Skeletal muscle cell (primary cell): ENCODE measurements at places on chromosomes 6 and 20.

DNA sequence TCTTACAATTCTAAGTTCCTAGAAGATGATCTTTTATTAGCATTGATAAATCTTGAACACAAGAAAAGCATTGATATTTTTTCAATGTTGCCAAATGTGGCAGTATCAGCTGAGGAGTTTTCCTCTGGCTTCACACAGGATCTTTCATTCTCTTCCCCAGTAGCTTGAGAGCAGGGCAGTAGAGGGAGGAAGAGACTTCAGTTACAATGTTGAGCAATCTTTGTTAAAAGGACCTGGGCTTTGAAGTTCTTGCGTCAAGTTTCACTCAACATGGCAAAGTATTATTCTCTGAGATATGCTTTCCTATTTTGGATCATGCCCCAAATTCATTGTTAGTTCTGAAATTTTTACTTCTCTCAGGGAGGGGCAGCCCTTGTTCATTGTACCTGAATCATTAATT, 238.0 kb downstream of the COL12A1 start:
- DNase-seq = no peak

GRCh38 chr6:163288915-163289314, 125.6 kb upstream of the QKI start:
- DNase-seq = no peak

GRCh38 chr20:47508278-47508677, 6.6 kb downstream of the NCOA3 start:
- DNase-seq = no peak

GRCh38 chr6:139148557-139149235, 13.8 kb downstream of the HECA start:
- no peak for DNase-seq

- peak; percentile 77 for DNase-seq
Measured at GRCh38 chr20:4406627-4407026, 315.1 kb upstream of the PRND start.

GRCh38 chr6:97586344-97586743, 303.3 kb upstream of the MMS22L start:
- no peak for DNase-seq

DNA sequence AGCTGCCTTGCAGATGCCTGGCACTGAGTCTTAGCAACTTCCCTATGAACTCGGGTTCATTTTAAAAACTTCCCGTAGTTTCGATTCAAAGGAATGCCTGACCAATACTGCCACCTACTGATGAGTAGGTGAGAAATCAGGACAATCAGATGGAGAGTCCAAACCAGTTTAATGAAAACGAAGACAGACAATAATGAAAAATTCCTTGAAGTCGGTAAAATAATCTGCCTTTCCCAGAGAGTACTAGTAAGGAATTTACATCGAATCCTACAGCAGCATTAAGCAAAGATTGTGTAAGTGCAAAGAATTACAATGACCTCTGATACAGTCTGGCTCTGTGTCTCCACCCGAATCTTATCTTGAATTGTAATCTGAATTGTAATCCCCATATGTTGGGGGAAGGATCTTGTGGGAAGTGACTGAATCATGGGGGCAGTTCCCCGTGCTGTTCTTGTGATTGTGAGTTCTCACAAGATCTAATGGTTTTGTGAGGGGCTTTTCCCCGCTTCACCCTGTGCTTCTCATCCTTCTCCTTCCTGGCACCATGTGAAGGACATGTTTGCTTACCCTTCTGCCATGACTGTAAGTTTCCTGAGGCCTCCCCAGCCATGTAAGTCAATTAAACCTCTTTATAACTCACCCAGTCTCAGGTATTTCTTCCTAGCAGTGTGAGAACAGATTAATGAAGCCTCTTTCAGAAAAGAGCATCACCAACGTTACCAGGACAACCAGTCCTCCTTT, 134.4 kb downstream of the ARHGAP18 start:
- DNase-seq = no peak

DNA sequence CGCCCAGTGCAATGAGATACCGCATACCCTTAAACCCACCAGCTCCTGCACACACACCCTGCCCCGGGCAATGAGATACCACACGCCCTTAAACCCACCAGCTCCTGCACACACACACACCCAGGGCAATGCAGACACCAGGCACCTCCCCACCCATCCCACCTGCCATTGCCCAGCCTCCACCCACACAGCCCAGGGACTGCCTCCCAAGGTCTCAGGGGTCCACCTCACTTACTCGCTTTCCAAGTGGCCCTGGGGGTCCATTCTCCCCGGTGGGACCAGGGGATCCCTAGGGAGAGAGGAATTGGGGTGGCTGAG, 24.0 kb downstream of the COL11A2 start:
- no peak for DNase-seq

GRCh38 chr6:1470040-1470439, 80.7 kb downstream of the FOXF2 start:
- DNase-seq = no peak

GRCh38 chr6:40183902-40184301, 249.6 kb upstream of the MOCS1 start:
- DNase-seq = no peak

- DNase-seq = no peak
Measured at GRCh38 chr6:67265996-67266921, 1368.8 kb upstream of the ADGRB3 start.

GRCh38 chr20:7505152-7505834, 435.0 kb downstream of the HAO1 start:
- no peak for DNase-seq

DNA sequence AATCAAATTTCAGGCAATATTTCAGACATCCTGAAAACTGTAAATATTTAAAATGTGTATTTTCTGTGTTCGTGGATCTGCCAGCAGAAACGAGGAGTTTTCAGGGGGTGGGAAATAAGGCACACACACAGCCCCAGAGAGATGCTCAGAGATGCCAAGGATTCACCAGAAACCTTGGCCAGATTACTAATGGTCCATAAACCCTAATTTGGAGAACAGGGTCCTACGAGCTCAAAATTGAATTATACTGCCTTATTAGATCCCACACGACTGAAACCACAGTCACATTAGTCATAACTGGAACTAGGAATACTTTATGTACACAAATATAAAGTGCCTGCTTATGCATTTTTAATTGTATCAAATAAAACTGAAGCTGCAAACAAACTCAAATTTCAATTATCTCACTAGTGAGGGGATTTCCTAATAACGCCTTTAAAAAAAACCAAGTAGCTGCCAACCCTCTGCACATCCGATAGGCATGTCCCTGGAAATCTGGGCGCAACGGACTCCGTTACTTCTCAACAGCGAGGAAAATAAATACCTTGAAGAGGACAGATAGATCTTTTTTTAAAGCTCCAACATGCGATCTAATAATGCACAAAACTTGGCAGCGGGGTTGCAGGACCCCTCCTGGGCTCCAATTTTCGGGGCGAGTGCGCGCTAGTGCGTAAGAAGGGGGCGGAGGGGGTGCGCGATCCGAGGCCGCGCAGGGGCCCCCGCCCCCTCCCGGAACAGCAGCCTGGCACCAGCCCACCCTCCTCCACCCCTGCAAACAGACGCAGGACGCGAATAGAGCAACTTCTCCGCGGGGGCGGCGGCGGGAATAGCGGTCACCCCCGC, 897 bp downstream of the CHD6 start:
- DNase-seq = no peak

- DNase-seq = no peak
Measured at GRCh38 chr6:123659960-123660748, 23.4 kb upstream of the TRDN start.

- no peak for DNase-seq
Measured at GRCh38 chr6:170127151-170127550, 163.7 kb downstream of the DLL1 start.

DNA sequence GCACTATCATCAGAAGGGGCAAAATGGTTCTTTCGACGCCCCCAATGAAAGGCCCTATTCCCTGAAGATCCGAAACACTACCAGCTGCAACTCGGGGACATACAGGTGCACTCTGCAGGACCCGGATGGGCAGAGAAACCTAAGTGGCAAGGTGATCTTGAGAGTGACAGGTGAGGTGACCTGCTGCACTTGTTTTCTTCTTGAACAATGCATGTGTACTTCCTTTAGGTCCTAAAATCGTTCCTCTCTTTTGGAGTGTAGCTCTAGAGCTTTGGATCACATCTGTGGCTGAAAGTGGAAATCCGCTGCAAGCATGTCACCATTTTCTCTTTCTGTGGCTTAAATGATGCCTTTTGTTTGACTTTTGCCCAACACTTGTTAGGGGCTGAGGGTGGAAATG, 14.0 kb downstream of the CD83 start:
- no peak for DNase-seq

DNA sequence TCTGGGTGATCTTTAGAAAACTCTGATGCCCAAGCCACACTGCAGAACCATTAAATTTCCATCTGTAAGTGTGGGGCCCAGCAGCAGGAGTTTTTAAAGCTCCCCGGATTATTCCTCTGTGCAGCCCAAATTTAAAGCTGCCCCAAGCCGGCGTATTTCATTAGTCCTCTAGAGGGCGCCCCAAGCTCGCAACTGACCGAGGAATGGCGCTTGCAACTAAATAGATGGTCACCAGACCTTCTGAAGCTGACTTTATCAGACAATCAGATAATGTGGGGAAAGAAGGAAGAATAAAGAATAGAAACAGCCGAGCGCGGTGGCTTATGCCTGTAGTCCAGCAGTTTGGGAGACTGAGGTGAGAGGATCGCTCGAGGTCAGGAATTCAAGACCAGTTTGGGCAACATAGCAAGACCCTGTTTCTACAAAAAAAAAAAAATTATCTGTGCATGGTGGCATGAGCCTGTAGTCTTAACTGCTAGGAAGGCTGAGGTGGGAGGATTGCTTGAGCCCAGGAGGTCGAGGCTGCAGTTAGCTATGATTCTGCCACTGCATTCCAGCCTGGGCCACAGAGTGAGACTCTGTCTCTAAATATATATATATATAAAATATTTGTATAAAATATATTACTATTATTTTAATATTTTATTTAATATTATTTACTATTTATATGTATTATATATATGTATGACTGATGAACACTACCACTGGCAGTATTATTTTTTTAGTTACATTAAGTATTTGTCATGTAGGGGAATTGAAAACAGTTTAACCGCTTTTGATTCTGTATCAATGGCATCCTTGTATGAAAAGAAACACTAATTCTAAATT, 56.0 kb downstream of the OTOR start:
- no peak for DNase-seq

- DNase-seq = no peak
Measured at GRCh38 chr20:39862470-39862891, 826.6 kb downstream of the MAFB start.

DNA sequence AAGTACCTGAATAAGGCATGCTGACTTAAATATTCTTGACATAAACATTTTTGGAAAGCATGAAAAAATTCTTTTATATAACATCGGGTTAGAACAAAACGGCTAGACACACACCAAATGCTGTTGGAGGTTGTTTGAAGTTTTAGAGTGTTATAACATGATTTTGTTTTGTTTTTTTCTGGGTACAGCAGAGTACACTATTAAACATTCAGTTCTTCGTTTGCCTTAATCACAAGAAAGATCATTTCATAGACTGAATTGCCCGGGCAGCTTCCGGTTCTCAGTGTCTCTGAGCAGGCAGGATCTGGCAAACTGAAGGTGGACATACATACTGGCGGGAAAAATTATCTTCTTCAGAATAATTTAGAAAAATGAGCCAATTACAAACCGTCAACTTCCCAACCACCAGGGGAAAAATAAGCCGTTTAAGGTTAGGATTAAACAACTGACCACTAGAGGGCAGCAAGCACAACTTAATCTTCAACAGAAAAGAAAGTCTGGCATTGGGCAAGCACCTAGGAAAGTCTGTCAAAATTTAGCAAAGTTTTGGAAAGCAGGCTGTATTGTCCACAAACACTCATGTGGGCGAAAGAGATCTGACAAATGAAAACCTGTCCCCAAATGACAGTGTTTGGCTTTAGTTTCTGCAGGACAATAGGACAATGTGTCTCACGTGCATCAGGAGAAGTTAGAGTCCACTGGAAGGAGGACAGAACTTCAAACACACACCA, 15.0 kb downstream of the ZNF217 start:
- peak; percentile 51 for DNase-seq

DNA sequence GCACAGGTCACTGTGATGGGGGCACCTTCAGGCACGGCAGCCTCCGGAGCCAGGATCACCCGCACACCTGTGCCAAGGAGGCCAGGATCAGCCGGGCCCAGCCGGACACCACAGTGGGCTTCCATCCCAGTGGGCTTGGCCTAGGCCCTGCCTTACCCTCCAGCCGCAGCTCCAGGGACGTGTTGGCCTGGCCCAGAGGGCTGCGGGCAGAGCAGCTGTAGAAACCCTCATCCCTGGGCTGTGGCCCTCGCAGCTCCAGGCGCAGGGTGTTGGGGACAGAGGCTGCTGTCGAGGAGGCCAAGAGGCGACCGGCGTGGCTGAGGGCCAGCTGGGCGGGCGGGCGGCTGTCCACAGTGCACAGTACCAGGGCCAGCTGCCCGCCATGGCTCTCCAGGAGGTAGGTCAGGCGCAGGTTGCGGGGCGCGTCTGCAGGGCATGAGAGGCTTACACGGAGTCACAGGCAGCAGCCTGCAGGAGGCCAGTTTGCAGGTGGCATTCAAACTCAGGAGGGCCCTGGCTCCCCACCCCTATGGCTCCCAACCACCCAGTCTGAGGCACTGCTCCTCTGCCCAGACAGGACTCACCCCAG, 11.0 kb upstream of the ADAM33 start:
- DNase-seq = no peak

- no peak for DNase-seq
Measured at GRCh38 chr20:48126227-48126740, 341.0 kb upstream of the SULF2 start.

GRCh38 chr6:137715589-137716045, 151.4 kb upstream of the TNFAIP3 start:
- no peak for DNase-seq

DNA sequence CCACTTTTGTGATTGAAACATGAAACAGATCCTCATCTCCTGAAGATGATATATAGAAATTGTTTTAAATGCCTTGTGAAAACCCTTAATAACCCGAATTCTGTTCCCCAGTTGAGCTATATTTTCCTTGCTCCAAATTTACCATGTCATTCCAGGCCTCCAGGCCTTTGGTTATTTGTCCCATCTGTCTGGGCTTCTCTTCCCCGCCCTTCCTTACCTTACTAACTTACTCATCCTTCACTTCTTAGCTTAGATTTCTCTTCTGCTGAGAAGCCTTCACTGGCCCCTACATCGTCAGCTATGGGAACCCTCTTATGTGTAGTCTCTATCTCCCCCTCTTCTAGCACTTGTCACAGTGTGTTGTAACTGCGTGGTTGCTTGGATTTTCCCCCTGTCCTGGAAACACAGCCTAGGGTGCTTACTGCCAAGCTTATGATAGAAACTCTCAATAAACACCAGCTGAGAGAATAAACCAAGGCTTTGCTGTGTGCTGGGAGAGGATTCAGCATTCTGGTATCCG, 68.6 kb downstream of the SGK1 start:
- no peak for DNase-seq
